ENCODE measurements at places on chromosomes 7 and 10.

GRCh38 chr7:3000566-3000965 is 43.1 kb downstream of the CARD11 start:
- DNase-seq: no peak

DNA sequence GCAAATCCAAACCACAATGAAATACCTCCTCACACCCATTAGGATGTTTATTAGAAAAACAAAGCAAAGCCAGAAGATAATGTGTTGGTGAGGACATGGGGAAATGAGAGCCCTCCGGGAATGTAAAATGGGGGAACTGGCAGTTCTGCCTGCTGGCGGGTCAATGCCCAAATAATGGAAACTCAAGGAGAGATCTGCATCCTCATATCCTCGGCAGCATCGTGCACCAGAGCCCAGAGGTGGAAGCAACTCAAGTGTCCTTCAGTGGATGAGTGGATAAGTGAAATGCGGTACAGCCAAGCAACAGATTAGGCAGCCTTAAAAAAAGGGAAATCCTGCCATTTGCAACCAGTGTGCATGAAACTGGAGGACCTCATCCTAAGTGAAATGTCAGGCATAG is 325.2 kb downstream of the WDR37 start:
- DNase-seq: no peak

DNA sequence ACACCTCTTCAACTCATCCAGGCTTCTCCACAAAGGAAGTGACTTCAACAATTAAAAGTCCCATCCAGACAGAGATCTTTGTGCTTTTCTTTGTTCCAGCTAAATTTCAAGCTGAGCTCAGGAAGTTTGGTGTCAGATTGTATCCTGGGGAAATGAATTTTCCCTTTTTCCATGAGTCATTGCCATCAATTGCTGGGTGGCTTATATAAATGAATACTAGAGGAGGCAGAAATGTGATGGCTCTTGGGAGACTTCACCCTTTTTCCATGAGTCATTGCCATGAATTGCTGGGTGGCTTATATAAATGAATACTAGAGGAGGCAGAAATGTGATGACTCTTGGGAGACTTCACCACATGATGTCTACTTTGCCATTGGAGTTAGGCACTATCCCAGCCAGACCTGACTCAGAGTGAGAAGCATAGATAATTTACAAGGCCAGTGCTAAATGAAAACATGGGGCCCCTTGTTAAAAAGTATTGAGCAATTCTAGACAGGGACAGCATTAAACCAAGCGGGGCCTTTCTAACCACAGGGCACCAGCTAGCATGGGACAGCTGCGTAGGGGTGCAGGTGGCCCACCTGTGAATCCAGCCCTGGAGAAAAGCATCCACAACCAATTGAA is 339.2 kb upstream of the PODXL start:
- no peak for DNase-seq

DNA sequence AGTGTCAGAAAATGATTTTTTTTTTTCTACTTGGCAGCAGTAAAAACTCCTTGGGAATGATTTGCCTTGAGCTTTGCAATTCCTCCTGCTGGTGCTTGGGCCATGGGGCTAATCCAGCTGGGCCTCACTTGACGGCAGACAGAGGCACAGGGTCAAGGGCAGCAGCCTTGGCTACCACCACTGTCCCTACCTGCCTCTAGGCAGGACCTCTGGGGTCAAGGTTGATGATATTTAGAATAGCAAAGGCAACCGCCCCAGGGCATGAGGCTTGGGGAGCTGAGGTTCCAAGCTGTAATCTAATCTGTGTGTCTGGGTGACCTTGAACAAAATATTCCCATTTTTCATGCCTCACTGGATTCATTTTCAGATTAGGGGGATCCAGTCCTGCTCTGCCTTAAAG is 327.4 kb downstream of the PLXNA4 start:
- no peak for DNase-seq

DNA sequence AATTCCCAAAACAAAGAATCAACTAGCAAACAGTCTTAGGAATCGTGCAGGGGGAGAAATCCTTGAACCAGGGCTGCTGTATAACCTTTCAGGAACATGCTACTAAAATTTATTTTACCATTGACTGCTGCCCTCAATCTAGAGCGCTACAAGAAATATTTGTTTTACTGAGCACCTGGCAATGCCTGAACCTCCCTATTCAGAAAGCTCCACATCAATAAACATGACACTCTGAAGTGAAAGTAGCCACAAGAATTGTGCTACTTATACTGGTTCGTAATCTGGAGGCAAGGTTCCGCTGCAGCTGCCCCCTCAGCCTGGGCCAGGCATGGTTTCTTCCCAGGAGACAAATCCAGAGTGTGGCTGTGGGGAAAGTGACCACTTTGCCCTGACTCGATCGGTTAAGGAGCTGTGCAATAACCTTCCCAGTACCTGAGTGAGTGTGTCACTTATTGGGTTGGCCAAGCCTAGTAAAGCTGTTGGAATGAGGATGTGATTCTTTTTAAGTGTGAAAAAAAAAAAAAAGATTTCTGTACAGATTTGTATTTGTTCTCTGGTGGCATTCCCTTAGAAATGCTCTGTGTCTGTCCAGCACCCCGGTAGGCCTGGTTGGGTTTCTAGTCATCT is 7.7 kb downstream of the VWA2 start:
- no peak for DNase-seq

GRCh38 chr7:109261781-109262180 is 692.1 kb downstream of the DNAJB9 start:
- DNase-seq: no peak

DNA sequence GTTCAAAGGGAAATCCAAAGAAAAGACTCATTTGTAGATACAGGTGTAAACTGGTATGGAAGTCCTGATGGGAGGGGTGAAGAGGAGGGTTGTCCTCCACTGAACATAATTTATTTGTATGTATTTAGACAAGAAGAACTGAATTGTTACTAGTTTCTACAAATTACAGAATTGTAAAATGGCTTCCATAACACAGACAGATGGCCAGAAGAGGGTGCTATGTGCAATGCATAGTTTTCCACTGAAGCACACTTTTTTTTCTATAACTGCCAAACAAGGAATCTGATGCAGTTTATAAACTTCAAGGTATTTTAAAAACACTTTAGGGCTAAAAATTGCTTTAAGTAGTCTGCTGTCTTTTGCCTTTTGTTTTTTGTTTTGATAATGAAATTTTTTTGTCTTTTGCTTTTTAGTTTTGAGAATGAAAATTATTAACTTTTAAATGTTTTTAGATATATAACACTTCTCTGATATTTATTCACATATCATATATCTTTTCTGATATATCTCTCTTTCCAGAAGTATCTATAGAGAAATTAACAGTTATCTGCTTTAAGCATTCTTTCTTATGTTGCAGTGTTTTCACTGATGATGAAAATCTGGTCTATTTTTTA is 58.5 kb downstream of the PHYHIPL start:
- DNase-seq: no peak

DNA sequence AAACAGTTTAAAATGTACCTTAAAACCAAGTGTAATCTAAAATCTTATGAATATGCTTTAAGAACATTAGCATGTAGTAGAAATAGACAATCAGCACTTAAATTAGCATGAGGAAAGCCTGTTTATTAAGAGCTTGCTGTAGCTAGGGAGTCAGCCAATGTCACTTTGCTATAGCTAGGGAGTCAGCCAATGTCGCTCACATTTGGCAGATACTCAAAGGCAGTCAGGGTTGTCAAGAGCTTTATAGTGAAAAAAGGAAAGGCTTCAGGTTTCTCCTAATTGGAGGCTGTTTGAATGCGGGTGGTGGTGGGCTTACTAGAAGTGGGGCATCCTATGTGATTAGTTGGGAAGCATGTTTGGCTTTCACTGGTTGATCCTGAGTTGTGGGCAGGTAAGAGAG is 226.2 kb upstream of the DGKB start:
- DNase-seq: no peak

DNA sequence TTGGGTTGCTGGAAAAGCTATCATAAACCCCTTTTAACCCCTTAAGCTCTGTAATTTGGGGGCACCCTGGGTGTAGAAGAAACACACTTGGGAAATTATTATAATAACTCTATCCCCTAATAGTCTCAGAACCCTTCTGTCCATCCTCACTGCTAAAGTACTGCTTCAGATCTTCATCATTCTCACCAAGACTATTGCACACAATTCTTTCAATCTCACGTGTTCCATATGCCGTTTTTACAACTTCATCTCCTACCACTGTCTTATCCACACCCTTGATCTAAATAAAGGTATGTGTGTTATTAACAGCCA is 15.8 kb downstream of the ANKRD22 start:
- DNase-seq: no peak

- no peak for DNase-seq
Observed at GRCh38 chr10:64093304-64093703, 572.1 kb downstream of the REEP3 start.

DNA sequence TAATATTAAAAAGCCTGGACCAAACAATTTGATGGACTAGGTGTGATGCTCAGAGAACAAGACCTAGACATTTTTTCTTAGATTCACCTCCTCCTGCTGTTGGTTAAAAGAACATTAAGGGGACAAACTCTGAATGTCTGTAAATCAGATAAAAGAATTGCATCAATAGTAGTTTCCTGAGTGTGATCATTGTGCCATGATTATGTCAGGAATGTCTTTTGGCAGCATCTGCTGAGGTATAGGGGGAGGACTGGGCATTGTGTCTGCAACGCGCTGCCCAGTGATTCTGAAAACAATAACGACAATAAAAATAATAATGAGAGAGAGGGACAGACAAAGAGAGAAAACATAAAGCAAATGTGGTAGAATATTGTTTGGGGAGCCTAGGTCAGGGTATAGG is 6.9 kb downstream of the C7orf57 start:
- no peak for DNase-seq

- DNase-seq: no peak
Observed at GRCh38 chr10:115969591-115969990, 303.4 kb downstream of the GFRA1 start.

DNA sequence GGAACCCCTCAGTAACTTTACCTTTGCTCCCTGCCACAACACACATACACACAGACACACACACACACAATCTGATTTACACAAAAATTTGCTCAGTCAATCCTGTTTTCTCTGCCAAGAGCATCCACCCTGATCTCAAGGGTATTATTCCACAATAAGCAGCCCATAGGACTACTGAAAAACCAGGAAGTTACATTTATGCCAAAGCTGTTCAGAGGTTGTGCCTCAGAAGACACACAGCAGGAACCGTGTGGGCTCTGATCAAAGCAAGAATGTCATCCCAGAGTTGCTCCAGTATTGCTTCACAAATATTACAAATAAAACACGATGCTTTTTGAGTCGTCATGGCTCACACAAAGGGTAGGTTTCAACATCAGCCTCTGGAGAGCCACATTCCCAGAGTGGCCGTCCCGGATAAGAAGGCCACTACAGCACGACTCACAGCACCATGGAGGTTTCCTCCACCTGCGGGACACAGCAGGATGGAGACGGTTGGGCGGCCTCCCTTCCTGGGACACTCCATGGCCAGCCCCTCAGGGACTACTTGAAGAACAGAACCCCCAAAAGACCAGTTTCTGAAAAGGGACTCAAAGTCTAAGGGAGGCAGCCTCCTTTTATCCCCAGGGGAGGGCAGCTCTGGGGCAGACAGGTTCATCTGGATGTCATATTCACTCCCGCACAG is 1.6 kb downstream of the AIFM2 start:
- DNase-seq: no peak

GRCh38 chr10:27685681-27686080 is 59.9 kb downstream of the MKX start:
- DNase-seq: no peak

- DNase-seq: no peak
Observed at GRCh38 chr7:28481091-28481926, 69.0 kb downstream of the CREB5 start.

DNA sequence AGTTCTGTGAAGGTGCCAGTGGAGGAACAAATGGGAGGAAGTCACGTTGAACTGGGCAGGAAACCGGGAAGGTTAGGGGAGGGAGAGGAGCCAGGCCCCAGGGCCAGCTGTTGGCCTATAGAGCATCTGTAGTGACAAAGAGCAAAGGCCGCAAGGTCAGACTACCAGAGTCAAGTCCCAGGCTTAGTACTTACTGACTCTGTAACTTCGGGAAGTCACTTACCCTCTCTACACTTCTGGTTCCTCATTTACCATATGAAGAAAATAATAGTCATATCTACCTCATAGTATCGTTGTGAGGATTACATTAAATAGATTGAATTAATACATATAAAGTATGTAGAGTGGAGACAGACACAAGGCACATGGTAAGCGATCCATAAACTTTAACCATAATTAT is 101.8 kb upstream of the FZD1 start:
- DNase-seq: no peak

DNA sequence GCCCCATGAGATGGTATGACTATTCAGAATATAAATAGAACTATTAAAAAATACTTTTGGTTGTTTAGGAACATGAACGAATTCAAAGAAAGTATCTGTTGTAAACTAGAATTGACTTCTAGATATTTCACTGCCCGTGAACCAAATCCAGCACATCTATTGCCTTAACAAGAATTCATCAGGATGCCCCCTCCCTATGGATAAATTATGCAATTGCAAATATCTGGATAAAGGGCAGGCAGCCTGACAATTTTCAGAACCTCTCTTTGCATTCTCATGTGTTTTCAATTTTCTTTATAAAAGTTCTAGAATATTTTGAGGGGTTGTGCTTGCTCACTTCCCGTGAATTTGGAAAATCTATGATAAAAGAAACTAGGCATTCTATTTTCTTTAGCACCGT is 822.1 kb upstream of the SORCS1 start:
- DNase-seq: no peak

GRCh38 chr7:114695182-114695581 is 226.7 kb upstream of the MDFIC start:
- DNase-seq: no peak

DNA sequence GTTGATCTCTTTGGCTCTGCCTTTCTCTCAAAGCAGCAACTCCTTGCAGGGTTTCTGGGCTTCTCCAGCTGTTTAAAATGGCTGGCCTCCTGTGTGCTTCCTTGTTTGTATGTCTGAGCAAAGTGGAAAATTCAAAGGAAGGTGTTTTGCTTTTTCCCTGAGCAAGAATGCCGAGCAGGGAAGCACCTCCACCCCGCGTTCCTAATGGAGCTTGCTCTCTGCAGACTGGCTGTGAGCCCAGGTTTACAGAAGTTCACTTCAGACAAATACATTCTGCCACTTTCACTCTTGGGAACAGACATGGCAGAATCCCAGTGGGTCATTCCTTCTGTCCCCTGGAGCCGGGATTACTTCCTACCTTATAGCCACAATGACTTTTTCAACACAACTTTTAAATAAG is 181.8 kb upstream of the AGK start:
- no peak for DNase-seq

DNA sequence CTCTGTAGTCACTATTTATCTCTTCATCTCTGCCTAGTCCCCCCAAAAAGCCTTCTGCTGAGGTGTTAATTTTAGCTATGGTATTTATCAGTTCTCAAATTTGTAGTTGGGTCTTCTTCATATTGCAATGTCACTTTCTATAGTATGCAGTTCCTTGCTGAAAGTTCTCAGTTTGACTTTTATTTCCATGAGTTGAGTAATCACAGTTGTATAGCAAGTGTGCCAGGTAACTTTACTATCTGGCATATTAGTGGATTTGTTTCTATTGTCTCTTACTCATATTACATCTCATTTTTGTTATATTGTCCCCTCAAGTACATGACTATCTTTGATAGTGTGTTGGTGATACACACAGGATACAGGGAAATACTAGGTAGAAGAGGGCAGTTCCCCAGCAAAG is 152.8 kb downstream of the CUBN start:
- no peak for DNase-seq

- no peak for DNase-seq
Observed at GRCh38 chr7:138864667-138865066, 66.7 kb upstream of the ATP6V0A4 start.

- no peak for DNase-seq
Observed at GRCh38 chr10:109963439-109963838, 40.1 kb upstream of the XPNPEP1 start.
